Fibroblast of mammary gland (primary cell): ENCODE measurements at places on chromosomes 16 and 17.

GRCh38 chr17:80287806-80288567, 27.3 kb downstream of the RNF213 start:
- DNase-seq, result no peak

DNA sequence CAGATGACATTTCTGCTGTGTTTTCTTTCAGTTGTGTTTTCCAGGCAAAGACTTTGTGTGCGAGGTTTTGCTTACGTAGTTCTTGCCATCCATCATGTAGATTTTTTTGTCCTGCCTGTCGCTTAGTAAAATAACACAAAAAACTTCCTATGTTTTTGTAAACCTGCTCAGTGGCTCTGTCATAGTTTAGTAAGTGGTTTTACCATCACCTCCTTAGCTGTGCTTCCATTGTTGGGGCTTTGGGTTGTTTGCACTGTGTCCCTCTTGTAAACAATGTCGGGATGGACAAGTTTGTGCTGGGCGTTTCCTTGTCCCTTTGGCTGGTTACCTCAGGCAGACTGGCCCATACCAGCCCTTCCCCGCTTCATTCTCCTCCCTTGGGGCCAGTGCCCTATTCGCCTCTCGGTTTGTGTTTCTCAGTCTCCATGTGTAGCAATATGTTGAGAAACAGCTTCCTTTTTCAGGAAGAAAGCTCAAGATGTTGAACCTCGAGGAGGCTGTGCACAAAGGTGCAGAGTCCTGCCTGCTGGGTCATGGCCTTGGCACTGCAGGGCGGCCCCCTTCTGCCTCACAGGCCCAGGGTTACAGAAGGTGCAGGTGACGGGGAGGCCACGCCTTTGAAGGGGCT, 74.6 kb downstream of the KSR1 start:
- no peak for DNase-seq

- peak; percentile 75 for DNase-seq
Observed at GRCh38 chr16:30996985-30997724, 12.1 kb downstream of the HSD3B7 start.

DNA sequence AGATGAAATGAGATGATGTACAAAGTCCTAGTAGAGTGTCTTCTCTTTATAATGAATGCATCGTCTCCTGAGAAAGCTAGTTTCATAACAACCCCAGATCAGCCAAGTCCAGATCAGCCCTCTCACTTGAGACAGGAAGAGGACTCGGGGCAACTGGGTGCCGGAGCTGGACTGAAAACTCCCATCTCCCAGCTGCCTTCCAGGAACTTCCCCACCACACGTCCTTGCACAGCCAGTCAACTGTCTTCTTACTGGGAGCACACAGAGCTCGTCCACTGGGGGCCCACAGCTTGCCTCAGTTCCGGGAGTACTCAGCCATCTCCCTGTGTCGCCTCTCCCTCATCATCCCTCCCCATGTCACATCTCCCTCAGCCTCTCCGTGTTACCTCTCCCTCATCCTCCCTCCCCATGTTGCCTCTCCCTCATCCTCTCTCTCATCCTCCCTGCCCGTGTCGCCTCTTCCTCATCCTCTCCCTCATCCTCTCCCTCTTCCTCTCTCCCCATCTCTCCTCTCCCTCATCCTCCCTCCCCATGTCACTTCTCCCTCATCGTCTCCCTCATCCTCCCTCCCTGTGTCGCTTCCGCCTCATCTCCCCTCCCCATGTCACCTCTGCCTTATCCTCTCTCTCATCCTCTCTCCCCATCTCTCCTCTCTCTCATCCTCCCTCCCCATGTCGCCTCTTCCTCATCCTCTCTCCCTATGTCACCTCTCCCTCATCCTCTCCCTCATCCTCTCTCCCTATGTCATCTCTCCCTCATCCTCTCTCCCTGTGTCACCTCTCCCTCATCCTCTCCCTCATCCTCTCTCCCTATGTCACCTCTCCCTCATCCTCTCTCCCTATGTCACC, 22.4 kb upstream of the KCNH6 start:
- no peak for DNase-seq

GRCh38 chr17:53659181-53659580, 163.5 kb upstream of the KIF2B start:
- DNase-seq, result no peak

DNA sequence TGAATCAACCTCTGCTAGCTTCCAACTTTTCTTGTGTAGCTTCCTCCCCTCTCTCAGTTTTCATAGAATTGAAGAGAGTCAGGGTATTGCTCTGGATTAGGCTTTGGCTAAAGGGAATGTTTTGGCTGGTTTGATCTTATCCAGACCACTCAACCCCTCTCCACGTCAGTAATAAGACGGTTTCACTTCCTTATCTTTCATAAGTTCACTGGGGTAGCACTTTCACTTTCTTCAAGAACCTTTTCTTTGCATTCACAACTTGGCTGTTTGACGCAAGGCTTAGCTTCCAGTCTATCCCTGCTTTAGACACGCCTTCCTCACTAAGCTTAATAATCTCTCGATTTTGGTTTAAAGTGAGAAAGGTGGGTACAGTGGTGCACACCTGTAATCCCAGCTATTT, 29.7 kb upstream of the OR1A2 start:
- no peak for DNase-seq

GRCh38 chr16:50395763-50396710, 27.2 kb upstream of the BRD7 start:
- DNase-seq, result no peak

DNA sequence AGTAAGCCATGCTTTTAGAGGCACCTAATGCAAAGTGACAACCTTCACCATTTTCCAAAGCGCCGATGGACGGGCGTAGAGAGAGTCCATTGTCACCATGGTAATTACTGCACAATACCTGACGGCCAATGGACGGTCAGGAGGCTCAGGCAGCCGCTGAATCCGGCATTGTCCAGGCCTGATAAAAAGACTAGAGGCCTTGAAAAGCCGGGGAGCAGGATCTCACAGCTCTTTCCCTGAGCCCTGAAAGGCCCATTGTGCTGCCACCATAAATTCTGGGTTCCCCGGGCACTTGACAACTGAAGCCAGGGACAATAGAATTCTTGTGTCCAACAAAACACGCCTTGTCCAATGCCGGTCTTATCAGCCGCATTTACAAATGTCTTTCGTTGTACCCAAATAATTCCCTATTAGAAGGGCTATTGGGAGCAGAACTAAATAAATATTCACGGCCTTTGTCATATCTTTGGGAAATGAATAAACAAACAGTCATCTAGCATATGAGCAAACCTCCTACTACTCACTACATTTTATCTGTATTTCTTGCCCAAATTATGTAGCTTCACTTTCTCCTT, 62.4 kb downstream of the CDH11 start:
- no peak for DNase-seq

DNA sequence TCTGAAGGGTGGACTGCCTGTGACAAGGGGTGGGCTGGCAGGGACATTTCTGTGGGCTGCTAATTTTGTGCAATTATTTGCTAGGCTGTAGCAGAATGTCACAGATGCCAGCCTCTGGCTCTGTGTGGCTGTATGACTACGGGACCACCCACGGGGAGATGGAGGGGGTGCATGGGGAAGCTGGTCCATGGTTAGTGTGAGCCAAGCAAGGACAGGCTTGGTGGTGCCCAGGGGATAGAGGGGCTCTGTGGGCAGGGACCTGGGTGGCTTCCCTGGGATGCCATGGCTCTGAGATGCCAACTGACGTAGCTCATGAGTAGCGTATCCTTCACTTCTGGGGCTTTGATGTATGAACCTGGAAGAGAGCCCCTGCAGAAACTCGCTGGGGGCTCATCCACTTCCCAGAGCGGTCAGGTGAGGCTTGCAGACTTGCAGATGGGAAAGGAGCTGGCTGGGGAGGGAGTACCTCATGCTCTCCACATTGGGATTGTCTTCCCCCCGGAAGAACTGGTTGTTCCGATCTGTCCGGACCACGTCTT, 87.2 kb downstream of the TBC1D16 start:
- DNase-seq, result no peak

- no peak for DNase-seq
Observed at GRCh38 chr17:67272312-67273047, 27.5 kb upstream of the HELZ start.

- no peak for DNase-seq
Observed at GRCh38 chr17:81859906-81860755, at the start of gene P4HB. P4HB (minus strand) TSS chr17:81860535; CDS start chr17:81860471, 64 bp downstream.

DNA sequence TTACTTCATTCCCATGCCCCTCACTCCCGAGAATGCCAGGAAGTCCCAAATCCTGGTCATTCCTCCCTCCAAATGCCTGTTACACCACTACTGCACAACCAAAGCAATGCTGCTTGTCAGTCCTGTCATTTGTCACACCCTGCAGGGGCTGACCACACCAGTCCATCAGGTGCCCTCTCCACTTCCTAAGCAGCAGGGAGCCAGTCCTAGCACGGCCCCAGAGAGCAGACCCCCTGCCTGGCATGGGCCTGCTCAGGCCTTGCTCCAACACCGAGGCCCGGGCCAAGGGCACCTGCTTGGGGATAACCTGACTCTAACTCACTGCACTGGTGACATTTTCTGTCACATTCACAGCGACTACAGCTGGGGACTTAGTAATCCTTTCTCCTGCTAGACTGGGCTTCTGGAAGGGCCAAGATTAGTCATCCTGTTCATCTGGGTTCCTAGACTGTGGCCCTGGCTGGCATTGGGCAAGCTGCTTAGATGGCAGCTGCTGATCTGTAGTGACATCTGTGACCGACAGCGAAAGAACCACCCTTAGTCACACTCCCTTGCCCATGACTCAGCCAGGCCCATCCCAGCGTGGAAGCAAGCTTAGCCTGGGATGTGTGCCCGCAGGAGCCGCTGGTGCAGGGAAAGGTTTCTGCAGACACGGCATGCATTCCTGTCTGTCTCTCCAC, 5.4 kb downstream of the ALYREF start:
- DNase-seq, result peak; percentile 56

- DNase-seq, result peak; percentile 92
Observed at GRCh38 chr17:51046514-51047384, 73.9 kb downstream of the SPAG9 start.

GRCh38 chr17:59404471-59404870, 73.0 kb downstream of the YPEL2 start:
- DNase-seq, result no peak

GRCh38 chr17:17928398-17929287, 43.6 kb downstream of the TOM1L2 start:
- no peak for DNase-seq

- no peak for DNase-seq
Observed at GRCh38 chr16:87150681-87151280, 166.4 kb downstream of the C16orf95 start.

GRCh38 chr16:48235556-48236136, 8.5 kb upstream of the LONP2 start:
- DNase-seq, result peak; percentile 61

GRCh38 chr16:68275611-68276191, 11.4 kb downstream of the SLC7A6 start:
- no peak for DNase-seq

GRCh38 chr16:23141959-23142740, 7.1 kb downstream of the USP31 start:
- no peak for DNase-seq

DNA sequence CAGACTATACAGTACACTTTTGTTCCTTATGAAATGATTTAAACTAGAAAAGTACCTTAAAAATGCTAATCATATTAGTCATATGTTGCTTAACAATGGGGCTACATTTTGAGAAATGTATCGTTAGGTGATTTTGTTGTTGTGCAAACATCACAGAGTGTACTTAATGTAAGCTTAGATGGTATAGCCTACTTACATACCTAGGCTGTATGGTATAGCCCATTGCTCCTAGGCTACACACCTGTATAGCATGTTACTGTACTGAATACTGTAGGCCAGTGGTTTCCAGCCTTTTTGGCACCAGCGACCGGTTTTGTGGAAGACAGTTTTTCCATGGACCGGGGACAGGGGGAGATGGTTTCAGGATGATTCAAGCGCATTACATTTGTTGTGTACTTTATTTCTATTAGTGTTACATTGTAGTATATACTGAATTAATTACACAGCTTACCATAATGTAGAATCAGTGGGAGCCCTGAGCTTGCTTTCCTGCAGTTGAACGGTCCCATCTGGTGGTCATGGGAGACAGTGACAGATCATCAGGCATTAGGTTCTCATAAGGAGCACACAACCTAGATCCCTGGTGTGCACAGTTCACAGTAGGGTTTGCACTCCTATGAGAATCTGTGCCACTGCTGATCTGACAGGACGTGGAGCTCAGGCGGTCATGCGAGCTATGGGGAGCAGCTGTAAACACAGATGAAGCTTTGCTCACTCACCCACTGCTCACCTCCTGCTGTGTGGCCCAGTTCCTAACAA, 35.0 kb upstream of the MRC2 start:
- DNase-seq, result peak; percentile 34

DNA sequence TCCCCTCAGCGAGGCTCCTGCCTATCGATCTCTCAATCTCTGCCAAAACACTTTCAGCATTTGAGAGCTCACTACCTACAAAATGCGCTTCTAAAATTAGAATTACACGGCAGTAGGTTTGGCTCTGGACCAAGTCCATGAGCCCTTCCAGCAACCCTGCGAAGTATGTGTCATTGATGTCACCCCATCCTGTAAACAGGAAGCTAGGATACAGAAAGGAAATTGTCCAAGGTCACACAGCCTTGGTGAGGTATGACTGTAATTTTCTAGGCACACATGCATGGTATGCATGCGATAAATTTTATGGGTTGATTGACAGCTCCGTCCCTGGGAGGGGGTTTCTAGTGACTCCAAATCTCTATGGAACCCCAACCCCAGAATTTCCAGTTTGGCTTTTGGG, 330.3 kb upstream of the CDH5 start:
- peak; percentile 62 for DNase-seq

- no peak for DNase-seq
Observed at GRCh38 chr17:63447471-63448009, 1.4 kb upstream of the CYB561 start.

DNA sequence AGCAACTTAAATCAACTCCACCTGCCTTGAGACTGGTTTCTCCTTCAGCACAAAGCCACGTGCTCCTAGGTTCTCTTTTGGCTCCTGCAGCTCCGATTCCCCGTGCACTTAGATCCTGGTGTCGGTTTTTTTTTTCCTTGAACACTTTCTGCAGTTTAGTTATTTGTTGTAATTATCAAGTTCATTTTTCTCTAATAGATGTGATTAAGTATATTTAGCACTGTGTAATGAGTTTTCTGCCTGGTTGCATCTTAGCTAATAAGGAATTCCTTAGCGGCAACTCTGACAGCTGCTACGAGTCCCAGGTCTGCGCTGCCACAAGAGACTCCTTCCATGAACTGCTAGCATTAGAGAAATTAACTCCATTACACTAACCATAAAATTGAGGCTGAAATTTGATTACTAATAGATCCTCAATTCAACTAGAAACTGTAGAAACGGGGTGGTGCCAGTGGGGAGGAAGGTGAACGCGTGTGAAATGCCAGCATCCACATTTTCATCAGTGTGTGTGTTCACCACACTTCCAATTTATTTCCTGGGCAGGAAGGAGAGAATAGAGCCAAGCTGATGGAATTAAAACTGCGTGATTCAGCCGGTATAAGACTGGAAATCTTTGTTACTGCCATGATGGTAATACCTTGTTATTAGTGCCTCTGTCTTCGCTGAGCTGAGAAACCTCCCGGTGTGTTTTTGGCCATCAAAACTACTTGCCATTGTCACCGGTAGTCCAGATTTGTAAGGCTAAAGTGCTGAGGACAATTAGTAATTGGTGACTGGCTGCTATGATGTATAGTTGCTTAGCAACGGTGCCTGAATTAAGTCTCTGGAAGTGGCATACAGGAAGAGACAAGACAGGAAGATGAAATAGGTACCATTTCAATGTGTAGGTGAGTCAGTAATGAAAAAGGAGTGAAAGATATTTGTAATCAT, 232.4 kb downstream of the IRX3 start:
- DNase-seq, result no peak

- DNase-seq, result no peak
Observed at GRCh38 chr17:30952638-30953393, 18.0 kb upstream of the RNF135 start.
